Stimulated activated naive B cell treated with anti-CD40 and anti-IgM and Interleukin-4, amounts not matched to agents 10 μg/mL and 1 μg/mL and 100 μg/mL, for 72 hours (primary cell): ENCODE measurements at places on chromosomes 2 and 18.

DNA sequence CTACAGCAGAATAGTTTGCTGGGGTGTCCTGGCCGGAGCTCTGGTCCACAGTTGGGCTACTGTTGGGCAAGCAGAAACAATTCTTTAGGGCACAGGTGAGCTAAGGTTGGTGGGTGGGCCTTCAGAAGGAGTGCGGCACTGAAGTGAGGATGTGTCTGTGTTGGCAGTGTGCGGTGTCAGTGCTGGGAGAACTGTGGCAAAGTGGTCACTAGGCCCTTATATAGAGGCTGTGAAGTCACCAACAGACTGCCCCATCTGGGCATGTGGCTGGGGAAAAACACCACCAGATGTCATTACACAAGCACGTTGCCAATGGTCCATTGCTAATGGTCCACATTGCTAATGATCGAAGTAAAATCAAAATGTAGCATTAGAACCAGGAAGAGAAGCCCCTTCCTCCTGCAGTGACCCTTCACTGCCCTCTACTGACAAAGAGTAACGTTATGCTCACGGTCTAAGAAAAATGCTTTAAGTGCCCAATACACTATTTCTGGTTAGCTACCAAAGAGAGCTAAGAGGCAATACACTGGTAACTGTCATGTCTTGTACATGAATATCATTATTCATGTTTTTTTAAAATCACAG, 21.3 kb downstream of the SCN1A start:
- DNase-seq = no peak
- no peak overlapping the region for H3K4me3 ChIP-seq
- H3K27me3 ChIP-seq = no peaks in the 10 kb centered on the region
- no peaks in the 10 kb centered on the region for H3K4me1 ChIP-seq

- no peaks in the 10 kb centered on the region for H3K27me3 ChIP-seq
- H3K4me3 ChIP-seq = no peak overlapping the region
- H3K4me1 ChIP-seq = peaks cover 8% of the 10 kb centered on the region
- no peaks in the 10 kb centered on the region for H3K36me3 ChIP-seq
These were observed 3.6 kb upstream of the MYOM1 start for GRCh38 chr18:3223356-3223755.

DNA sequence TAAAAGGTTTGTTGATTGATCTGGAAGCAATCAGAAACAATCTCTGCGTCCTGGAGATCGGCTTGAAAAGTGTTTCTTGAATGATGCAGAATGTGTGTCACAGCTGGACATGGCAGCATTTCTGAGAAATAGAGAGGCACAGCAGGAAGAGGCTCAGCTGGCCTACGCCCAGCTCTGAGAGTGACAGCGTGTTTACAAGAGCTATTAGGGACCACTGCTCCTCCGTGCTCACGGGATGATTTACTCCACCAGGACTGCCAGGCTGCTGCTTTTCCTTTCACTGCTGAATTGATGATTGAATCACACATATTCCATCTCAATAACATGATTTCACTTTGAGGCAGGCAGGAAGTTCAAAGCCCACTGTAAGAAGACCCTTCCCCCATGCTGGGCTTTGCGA, 62.8 kb downstream of the GALNT14 start:
- no peak for DNase-seq
- H3K4me3 ChIP-seq = no peak overlapping the region
- H3K27ac ChIP-seq = no peak overlapping the region

GRCh38 chr18:28793901-28794300, 617.0 kb upstream of the CDH2 start:
- no peaks in the 10 kb centered on the region for H3K27me3 ChIP-seq
- DNase-seq = no peak
- H3K36me3 ChIP-seq = no peaks in the 10 kb centered on the region
- H3K27ac ChIP-seq = no peak overlapping the region

DNA sequence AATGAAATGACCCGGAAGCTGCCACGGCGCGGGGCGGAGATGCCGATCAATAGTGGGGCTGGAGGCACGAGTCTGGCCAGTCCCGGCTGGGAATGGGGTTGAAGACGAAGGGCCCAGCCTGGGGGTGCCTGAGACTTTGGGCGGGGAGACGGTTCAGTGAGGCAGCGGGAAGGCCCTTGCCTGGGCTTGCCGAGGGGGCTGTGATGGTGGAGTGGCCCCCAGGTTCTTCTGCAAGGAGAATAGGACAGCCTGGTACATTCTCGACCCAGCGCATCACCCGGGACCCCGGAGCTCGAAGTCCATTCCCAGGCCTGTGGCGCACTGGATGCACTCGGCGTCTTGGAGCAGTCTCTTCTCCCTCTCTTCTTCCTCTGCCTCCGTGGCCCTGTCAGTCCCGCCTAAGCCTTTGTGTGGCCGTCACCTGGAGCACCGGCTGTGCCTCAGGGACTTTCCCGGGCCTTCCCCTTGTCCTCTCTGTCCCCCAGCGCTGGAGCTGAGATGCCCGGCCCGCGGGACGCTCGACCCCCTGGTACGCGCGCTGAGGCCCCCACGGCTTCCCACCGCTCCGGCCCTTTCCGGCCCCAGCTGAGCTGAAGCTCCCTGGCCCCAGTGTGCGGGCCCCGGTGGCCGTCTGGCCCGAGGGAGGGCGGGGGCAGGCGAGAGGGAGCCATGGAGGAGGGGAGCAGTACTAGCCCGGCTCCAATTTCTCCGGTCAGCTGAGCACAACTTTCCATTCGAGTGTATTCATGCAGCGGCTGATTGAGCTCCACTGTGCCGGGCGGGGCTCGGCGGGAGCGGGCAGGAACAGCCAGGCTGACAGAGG, 8.0 kb downstream of the SIX3 start:
- H3K4me3 ChIP-seq = peak overlapping the region; percentile 66
- peaks cover 93% of the 10 kb centered on the region for H3K27me3 ChIP-seq
- H3K4me1 ChIP-seq = peaks cover 31% of the 10 kb centered on the region
- no peak overlapping the region for H3K27ac ChIP-seq
- no peak for DNase-seq

DNA sequence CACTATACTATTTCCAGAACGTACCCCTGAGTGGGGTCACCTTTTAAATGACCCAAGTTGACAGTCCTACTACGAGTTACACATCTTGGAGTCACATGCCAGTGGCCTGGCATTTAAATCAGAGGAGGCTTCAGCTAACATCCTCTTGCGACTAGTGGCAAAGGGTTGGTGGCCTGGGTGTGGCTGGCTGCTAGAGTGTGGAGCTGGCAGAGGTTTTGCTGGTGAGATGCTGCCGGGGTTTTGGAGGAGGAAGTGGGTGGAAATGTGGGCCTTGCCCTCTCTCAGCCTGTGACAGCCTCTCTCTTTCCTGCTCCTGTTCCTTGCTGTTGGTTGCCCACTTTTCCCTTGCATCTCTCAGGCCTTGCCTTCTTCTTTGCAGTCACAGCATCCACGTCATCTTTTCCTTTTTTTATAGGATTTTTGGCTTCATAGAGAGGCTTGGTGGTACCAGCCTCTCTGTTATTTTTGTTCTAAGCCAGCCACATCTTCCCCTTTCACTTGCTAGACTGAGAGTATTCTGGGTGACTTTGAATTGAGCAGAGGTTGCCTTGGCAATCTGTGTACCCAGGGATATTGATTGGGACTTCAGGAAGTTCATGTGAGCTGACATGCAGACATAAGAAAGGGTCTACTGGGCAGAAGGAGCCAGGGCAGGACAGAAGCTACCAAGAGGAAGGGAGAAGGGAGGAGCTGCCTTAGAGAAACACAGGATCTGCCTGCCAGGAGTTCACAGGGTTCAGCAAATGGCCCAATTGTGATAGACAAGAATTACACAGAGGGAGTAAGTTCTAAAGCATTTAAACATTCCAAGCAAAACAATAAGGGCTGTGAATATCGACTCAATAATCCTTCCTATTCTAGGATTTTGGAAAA, 55.4 kb downstream of the CDC42EP3 start:
- H3K4me1 ChIP-seq = peaks cover 28% of the 10 kb centered on the region
- peak overlapping the region; percentile 90 for H3K27ac ChIP-seq
- H3K27me3 ChIP-seq = peaks cover 2% of the 10 kb centered on the region
- peak; percentile 44 for DNase-seq
- peak overlapping the region; percentile 54 for H3K4me3 ChIP-seq
- peaks cover 10% of the 10 kb centered on the region for H3K36me3 ChIP-seq

DNA sequence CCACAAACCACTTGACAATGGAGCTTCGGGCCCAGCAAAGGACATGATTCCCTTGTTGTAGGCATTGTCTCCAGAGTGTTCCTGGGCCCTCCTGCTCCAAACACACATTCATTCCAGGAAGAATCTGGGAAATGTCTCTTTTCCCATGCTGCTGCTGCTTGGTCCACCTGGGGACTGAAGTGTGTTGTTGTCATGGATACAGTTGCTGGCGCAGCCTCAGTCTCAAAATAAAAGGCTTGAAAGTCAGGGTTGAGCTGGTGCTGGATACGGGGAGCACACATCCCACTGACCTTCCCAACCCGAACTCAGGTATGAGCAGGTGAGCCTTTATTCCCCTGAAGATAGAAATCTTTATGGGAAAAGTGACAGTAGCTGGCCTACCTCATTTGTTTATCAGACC, 30.6 kb upstream of the SPP2 start:
- H3K27me3 ChIP-seq = peaks cover 27% of the 10 kb centered on the region
- no peak for DNase-seq
- H3K27ac ChIP-seq = no peak overlapping the region
- no peak overlapping the region for H3K4me3 ChIP-seq
- H3K4me1 ChIP-seq = no peaks in the 10 kb centered on the region

DNA sequence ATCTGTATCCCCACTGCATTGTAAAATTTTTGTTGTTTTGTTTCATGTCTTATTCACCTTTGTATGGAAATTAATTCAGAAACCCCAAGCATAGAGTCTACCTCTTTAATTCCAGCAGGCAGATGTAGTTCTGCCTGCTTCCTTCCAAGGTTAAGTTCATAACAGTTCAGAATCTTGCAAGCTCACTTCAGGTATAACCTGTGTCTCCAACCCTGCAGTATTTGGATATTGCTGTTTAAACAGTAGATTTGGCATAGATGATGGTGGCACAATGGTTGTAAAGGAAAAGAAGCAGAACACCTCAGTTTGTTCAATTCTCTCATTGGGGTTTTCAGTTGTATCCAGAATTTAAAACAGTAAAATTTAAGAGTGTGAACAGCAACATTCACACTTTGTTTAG, 21.2 kb downstream of the SULT1C2 start:
- no peak overlapping the region for H3K4me3 ChIP-seq
- H3K27ac ChIP-seq = no peak overlapping the region
- DNase-seq = no peak
- no peaks in the 10 kb centered on the region for H3K27me3 ChIP-seq
- H3K36me3 ChIP-seq = peaks cover 2% of the 10 kb centered on the region

DNA sequence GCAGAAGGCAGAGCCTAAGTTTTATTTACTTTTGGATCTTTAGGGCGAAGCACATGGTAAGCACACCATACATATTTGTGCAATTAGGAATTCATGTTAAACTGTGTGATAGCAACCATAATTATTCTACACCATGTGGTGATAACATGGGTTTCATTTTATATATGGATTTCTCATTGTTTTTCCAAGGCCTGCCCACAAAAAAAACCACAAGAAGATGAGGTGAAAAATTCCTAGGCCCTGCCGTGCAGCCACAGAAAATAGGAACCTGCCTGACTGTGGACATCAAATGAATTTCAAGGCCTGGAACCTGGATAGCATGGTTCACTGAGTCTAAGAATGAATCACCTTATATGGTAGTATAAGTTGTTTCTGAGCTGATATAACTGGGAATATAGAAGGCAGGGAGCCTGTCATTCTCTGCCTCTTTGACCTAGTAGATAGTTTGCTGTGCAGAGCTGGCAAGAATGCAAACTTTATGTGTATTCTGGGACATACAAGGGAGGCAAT, 22.4 kb upstream of the SSB start:
- no peaks in the 10 kb centered on the region for H3K36me3 ChIP-seq
- H3K4me1 ChIP-seq = no peaks in the 10 kb centered on the region
- H3K27me3 ChIP-seq = peaks cover 3% of the 10 kb centered on the region
- no peak overlapping the region for H3K27ac ChIP-seq

DNA sequence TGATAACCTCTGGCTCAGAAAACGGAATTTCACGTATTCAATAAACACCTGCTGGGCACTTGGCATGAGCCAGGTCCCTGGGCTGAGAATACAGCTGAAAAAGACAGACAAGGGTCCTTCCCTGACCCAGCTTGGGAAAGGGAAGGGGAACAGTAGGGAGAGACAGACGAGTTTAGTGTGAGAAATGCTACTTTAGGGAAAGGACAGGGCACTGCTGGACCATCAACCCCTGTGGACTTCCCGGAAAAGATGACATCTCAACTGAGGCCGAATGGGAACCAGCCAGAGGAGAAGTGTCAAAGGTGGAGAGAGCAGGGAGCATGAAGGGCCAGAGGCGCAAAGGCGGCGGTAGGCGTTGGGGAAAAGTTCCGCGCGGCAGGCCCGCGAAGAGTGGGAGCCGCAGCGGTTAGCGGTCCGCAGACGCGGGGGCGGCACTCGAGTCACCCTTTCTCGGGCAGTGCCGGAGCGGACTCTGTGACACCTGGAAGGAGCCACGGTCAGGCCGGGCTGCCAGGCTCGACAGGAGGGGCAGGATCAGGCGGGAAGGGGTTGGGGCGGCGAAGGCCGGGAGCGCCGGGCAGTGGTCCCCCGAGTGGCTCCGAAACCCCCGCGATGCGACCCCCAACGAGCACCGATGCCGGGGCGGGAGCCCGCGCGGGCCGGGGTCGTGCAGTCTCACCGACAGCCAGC, 519 bp downstream of the TEX261 start:
- peak overlapping the region; percentile 93 for H3K27ac ChIP-seq
- no peaks in the 10 kb centered on the region for H3K27me3 ChIP-seq
- peaks cover 15% of the 10 kb centered on the region for H3K36me3 ChIP-seq
